ENCODE measurements at places on chromosomes 5 and 9. TPM values are rescaled to one million over a fixed set of nuclear protein-coding genes. Genes with fewer than 3 reads are reported as not detected.

DNA sequence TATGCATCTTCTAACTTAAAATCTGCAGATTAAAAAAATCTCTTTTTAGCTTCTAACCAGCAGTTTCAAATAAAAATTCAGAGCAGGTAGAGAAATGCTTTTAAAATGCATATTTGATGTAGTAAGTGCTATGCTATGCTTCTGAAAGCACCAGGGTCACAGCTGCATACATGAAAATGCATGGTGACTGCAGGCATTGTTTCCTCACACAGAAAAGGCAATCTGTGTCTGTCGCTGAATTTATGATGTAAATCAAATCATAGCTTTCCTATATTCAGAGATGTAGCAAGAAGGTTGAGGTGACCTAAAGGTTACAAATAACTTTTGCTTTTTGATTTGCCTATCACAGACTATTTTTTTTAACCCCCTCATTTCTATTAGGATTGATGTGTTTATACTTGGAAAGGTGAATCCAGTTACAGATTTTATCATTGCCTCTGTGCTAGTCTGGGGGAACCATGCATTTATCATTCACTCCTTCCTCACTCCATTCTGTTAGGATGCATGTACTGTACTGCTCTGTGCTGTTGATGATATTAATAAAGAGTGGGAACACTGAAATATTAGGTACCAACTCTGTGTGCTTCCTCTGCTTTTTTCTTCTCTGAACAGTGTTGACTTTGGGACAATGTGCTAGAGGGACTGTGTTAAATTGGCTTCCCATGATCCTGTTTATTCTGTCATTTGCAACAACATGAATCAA, 65.6 kb downstream of the FOCAD start:
- no peak overlapping the region for H3K27ac ChIP-seq
- no peaks in the 10 kb centered on the region for H3K27me3 ChIP-seq
- no peaks in the 10 kb centered on the region for H3K36me3 ChIP-seq
- no peaks in the 10 kb centered on the region for H3K4me1 ChIP-seq

DNA sequence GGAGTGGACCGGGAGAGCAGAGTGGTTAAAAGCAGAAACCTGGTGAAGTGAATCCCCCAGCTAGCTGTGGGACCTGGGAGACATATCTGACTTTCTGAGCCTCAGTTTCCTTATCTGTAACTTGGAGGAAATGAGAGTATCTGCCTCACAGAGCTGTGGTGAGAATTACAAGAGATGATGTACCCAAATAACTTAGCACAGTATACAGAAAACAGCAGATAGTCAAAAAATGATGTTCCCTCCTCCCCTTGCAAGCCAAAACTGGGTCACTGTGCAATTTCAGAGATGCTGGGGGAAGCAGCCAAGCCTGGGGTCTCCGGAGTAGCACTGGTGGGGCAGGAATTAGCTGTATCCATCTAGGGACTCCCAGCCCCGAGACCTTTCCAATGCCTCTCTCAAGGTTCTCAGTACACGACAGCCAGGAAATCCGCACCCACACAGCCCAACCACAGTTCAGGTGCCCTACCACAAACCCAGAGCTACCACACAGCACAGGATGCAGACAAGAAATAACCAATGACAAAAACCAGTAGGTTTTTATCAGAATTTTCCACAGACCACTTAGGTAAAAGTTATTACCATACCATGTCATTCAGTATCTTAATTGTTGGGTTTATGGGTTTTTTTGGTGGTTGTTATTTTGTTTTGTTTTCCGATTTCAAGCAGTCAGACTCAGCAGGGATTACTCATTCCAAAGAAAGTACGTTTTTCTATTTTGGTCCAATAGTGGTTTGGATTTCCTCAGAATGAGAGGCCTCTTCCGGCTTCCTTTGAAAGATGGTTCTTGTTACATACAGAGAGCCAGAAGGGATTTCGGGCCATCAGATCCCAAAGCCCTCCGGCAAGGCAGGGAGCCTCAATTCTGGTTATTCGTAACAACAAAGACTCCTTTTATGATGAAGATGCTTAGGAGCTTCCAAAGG, 4.9 kb upstream of the HRH2 start:
- peaks cover 2% of the 10 kb centered on the region for H3K27me3 ChIP-seq
- peaks cover 3% of the 10 kb centered on the region for H3K4me1 ChIP-seq
- no peak for DNase-seq
- no peak overlapping the region for H3K4me3 ChIP-seq
- H3K36me3 ChIP-seq = no peaks in the 10 kb centered on the region
- no peak overlapping the region for H3K27ac ChIP-seq

GRCh38 chr5:39074017-39074814, at the start of gene RICTOR:
Gene RICTOR, minus strand, starts transcription at chr5:39074399. Its CDS starts 22 bp downstream, at chr5:39074377.
- peaks cover 3% of the 10 kb centered on the region for H3K4me1 ChIP-seq
- peak; percentile 95 for DNase-seq
- H3K36me3 ChIP-seq = no peaks in the 10 kb centered on the region
- H3K4me3 ChIP-seq = peak within 1 kb of the TSS; percentile 94
- H3K27me3 ChIP-seq = no peaks in the 10 kb centered on the region
- H3K27ac ChIP-seq = peak within 1 kb of the TSS; percentile 98

DNA sequence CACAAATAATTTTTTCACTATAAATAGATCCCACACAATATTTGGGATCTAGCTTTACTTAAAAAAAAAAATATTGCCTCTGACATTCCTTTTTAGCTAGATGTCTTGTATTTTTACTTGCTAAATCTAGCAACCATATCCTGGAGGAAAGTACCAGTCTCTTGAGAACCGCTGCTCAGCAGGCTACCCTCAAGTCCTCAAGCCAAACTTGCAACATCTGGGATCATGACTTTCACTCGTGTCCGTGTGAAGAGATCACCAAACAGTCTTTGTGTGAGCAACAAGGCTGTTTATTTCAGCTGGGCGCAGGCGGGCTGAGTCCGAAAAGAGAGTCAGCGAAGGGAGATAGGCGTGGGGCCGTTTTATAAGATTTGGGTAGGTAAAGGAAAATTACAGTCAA, 180.3 kb upstream of the FER start:
- H3K4me1 ChIP-seq = no peaks in the 10 kb centered on the region
- no peaks in the 10 kb centered on the region for H3K36me3 ChIP-seq
- H3K27me3 ChIP-seq = no peaks in the 10 kb centered on the region
- H3K27ac ChIP-seq = no peak overlapping the region

- H3K27ac ChIP-seq = peak within 1 kb of the TSS; percentile 87
- H3K4me3 ChIP-seq = peak within 1 kb of the TSS; percentile 82
- DNase-seq = peak; percentile 51
- H3K27me3 ChIP-seq = peaks cover 36% of the 10 kb centered on the region
- no peaks in the 10 kb centered on the region for H3K36me3 ChIP-seq
- H3K4me1 ChIP-seq = peaks cover 13% of the 10 kb centered on the region
Measured at GRCh38 chr5:141878186-141878710, at the start of gene PCDH1. Gene PCDH1, minus strand, starts transcription at chr5:141878410. Its CDS starts 148 bp downstream, at chr5:141878262.

- no peak for DNase-seq
- peaks cover 4% of the 10 kb centered on the region for H3K36me3 ChIP-seq
- no peaks in the 10 kb centered on the region for H3K4me1 ChIP-seq
- no peaks in the 10 kb centered on the region for H3K27me3 ChIP-seq
- H3K27ac ChIP-seq = no peak overlapping the region
Measured at GRCh38 chr9:69428017-69428785, 103.2 kb downstream of the ENTREP1 start.

GRCh38 chr9:117000834-117001233, 313.7 kb downstream of the TRIM32 start:
- no peaks in the 10 kb centered on the region for H3K4me1 ChIP-seq
- H3K4me3 ChIP-seq = no peak overlapping the region
- no peaks in the 10 kb centered on the region for H3K27me3 ChIP-seq
- no peak for DNase-seq

DNA sequence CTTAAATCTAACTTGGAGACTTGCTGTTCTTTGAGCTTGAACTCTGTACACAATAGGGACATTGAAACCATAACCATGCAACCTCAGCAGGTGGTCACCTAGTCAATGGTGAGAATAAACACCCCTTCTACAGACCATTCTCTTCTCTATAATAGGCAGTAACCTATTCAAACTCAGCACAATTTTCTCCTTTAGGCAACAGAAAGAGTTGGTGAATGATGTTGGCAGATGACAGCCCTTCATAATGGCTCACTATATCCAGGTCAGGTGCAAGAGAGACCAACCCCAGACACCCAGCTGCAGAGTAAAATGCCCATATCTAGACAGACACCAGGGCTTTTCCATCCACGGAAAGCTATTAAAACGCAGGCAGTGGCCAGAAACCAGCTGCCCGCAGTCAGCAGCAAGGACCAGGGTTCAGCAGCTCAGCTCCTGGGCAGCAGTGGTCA, 106.7 kb downstream of the SERINC5 start:
- no peaks in the 10 kb centered on the region for H3K27me3 ChIP-seq
- peaks cover 5% of the 10 kb centered on the region for H3K36me3 ChIP-seq
- H3K4me3 ChIP-seq = no peak overlapping the region
- no peaks in the 10 kb centered on the region for H3K4me1 ChIP-seq
- no peak for DNase-seq

DNA sequence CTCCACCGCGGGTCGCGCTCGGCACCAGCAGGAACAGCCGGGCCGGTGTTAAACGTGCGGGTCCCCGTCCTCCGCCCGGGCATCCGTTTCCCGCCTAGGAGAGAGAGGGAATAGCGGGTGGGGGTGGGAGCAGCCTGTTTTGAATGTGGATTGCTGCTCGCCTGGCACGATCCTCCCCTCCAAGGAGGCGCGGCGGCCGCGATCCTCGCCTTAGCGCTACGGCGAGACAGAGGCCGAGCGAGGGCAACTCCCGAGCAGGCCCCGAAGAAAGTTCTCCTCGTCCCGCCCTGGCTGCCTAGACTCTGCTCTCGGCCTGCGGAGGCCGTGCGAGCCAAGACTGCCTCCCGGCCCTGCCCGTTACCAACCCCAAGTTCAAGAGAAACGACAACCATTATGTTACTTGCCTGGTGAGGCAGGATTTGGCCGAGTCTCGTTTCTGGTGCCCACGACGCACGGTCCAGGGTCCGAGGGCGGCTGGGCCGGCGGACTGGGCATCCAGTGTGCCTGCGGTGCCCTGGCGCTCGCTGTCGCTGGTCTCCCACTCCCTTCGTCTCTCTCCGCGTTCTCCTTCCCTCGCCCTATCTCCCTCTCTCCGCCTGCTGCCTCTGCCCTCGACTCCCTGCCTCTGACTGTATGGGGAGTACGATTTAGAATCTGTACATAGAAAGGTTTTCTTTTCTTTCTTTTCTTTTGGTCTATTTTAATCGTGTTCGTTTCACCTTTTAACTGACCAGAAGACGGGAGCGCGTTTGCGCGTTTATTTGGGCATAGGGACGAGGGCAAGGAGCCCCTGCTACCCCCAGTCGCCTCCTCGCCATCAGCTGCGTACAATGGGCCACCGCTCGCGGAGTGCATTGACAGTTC, 724 bp downstream of the NR2F1-AS1 start:
- H3K27ac ChIP-seq = peak overlapping the region; percentile 95
- peaks cover 8% of the 10 kb centered on the region for H3K4me1 ChIP-seq
- H3K36me3 ChIP-seq = no peaks in the 10 kb centered on the region
- DNase-seq = peak; percentile 73
- no peaks in the 10 kb centered on the region for H3K27me3 ChIP-seq
- H3K4me3 ChIP-seq = peak overlapping the region; percentile 98

GRCh38 chr9:37632479-37632878, 18.3 kb upstream of the FRMPD1 start:
- no peak overlapping the region for H3K4me3 ChIP-seq
- no peak for DNase-seq
- no peaks in the 10 kb centered on the region for H3K36me3 ChIP-seq

GRCh38 chr5:74767579-74767913, 497 bp downstream of the NSA2 start:
- peaks cover 16% of the 10 kb centered on the region for H3K36me3 ChIP-seq
- no peak overlapping the region for H3K27ac ChIP-seq
- peak; percentile 62 for DNase-seq
- no peaks in the 10 kb centered on the region for H3K27me3 ChIP-seq
- H3K4me3 ChIP-seq = peak overlapping the region; percentile 100
- H3K4me1 ChIP-seq = peaks cover 13% of the 10 kb centered on the region

- no peak for DNase-seq
- no peak overlapping the region for H3K4me3 ChIP-seq
- no peaks in the 10 kb centered on the region for H3K27me3 ChIP-seq
- no peaks in the 10 kb centered on the region for H3K4me1 ChIP-seq
Measured at GRCh38 chr9:115292584-115293279, 174.8 kb upstream of the TNC start.

DNA sequence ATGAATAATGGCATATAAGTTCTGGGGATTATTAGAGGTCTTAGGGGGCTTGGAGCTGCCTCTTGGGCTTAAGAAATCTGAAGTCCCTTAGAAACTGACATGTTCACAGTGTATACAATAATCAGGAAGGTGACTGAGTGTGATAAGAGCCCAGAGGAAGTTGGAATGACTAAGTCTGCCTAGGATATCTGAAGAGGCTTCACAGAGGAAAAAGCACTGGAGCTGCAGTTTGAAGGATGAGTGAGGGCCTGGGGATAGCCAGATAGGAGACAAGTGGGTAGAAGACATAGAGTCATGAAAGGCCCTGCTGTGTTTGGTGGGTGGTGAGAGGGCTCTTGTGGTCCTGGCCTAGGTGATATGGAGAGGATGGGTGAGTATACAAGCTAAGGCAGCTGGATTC, 8.8 kb downstream of the NEUROG1 start:
- no peak overlapping the region for H3K4me3 ChIP-seq
- no peak overlapping the region for H3K27ac ChIP-seq
- no peaks in the 10 kb centered on the region for H3K36me3 ChIP-seq
- no peaks in the 10 kb centered on the region for H3K4me1 ChIP-seq
- no peak for DNase-seq

- no peak overlapping the region for H3K4me3 ChIP-seq
- no peak overlapping the region for H3K27ac ChIP-seq
- no peaks in the 10 kb centered on the region for H3K36me3 ChIP-seq
- no peaks in the 10 kb centered on the region for H3K4me1 ChIP-seq
- H3K27me3 ChIP-seq = no peaks in the 10 kb centered on the region
Measured at GRCh38 chr5:102932781-102933180, 177.7 kb downstream of the PAM start.

GRCh38 chr5:97043511-97043910, 98.9 kb downstream of the LIX1 start:
- H3K4me3 ChIP-seq = no peak overlapping the region
- H3K27me3 ChIP-seq = no peaks in the 10 kb centered on the region
- peak overlapping the region; percentile 28 for H3K27ac ChIP-seq
- H3K4me1 ChIP-seq = peaks cover 12% of the 10 kb centered on the region
- no peaks in the 10 kb centered on the region for H3K36me3 ChIP-seq

The DND1 gene
- total RNA-seq = 1.0 TPM

The FOXD4 gene
- total RNA-seq = 0.60 TPM

The PKD2L2 gene
- total RNA-seq = not detected

The TCERG1 gene
- total RNA-seq = 48.6 TPM

The TMEM267 gene
- 24.1 TPM for total RNA-seq

The COL27A1 gene
- total RNA-seq = 45.6 TPM

The SLC6A19 gene
- 2.2 TPM for total RNA-seq

The INSL4 gene
- total RNA-seq = not detected

The LCN9 gene
- total RNA-seq = not detected

The ZNF367 gene
- 1.9 TPM for total RNA-seq

The ARID3C gene
- not detected for total RNA-seq

The SPEF2 gene
- 19.1 TPM for total RNA-seq
